ENCODE measurements at places on chromosomes 1 and 21.

DNA sequence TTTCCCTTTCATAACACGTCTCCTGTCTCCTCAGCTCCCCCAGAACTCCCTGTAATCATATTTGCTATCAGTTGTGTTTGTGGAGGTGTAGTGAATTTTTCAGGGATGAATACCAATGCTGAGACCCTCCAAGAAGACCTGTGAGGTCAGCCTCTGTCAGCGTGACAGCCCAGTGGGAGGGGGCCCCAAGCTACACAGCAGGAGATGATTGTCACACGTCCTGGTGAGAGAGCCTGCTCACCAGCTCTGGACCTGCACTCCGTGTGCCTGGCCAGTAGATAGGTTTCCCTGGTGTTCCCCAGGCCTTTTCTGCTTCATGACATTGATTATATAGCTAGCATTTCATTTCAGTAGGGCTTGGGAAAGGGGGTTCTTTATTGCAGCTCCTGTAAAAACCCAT is 421.5 kb downstream of the KIF26B start:
- DNase-seq: no peak

GRCh38 chr1:70503358-70503757 is 92.3 kb downstream of the CTH start:
- DNase-seq: peak; percentile 66

DNA sequence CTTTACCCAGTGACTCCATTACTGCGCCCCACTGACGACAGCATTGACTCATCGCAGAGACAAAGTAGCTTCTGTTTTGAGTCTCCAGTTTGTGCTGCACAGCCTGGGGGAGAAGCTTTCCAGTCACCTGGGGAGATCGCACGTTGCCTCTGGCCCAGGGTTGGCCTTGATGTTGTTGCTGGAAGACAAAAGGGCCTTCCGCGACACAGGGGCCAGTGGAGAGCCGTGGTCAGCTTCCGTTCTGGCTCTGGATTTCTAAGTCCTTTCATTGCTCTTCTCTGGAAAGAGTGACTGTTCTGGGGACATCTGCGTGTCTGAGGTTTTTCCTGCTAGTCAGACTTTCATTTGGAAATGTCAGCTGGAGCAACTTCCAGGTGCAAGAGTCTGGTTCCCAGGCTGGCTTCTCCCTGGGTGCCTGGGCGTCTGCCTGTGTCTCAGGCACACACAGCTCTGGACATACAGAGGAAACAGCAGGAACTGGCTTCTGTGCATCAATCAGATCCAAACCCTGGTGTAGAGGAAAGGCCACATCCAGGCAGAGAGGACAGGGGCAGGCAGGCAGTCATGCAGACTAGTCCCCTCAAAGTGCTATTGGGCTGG is 257.0 kb downstream of the SIPA1L2 start:
- DNase-seq: no peak

DNA sequence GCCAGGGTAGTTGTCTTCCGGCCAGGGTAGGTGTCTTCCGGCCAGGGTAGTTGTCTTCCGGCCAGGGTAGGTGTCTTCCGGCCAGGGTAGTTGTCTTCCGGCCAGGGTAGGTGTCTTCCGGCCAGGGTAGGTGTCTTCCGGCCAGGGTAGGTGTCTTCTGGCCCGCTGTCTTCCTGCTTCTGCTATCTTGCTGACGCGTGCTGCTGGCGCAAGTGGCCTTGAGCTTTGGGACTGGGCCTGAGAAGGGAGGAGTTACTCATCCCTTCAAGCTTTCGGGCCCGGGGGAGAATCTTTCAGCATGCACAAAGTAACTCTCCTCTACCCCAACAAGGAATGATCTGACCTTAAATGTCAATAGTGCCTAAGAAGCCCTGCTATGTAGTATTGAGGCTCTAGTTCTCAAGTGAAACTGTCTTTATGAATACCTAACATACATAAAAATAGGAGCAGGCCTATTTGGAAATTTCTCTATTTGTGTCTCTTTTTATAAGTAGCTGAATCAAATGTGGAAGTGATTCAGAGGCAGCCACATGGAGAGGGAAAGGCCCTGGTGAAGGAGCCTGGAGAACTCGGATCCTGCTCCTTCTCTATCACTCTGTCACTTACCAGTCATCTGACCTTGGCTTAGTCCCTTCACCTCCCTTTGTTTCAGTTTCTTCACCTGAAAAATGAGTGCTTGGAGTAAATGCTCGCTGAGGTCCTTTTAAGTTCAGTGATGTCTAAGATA is 65.6 kb downstream of the RGL1 start:
- no peak for DNase-seq

GRCh38 chr1:205610901-205611466 is 20.8 kb downstream of the ELK4 start:
- DNase-seq: no peak

- no peak for DNase-seq
Measured at GRCh38 chr1:30447701-30448100, 275.7 kb downstream of the MATN1 start.

DNA sequence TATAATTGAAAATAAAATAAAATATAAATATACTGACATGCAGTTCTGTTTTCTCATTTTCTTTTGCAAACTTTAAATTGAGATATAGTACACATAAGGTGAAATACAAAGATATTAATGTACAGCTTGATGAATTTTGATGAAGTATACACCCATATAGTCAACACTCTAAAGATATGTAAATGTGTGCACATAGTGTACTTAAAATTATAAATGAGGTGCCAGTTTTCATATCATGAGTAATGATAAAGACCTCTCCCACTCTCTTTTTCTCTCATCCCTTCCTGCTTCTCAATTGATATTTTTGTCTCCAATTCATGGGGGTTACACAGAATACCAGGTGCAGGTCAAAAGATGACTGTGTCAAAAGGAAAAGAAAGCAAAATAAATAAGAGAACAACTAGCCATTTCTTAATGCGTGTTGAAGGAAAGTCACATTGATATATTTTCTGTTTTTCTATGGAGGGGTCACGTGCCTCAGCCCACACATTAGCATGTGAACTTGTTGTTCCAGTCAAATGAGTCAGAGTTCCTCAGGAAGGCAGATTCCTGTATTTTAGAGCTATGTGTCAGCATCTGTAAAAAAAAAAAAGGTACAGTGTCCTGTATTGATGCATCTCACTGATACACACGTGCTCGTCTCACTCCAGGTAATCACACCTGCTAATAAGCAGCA is 64.3 kb upstream of the HOOK1 start:
- peak; percentile 87 for DNase-seq

GRCh38 chr1:35475356-35475755 is 81.8 kb downstream of the KIAA0319L start:
- no peak for DNase-seq

- DNase-seq: peak; percentile 60
Measured at GRCh38 chr21:42039470-42039901, 29.3 kb upstream of the ZBTB21 start.

- DNase-seq: no peak
Measured at GRCh38 chr1:6244401-6245049, 546 bp downstream of the HES3 start.

GRCh38 chr1:32899586-32900296 is 1.4 kb downstream of the TMEM54 start:
- no peak for DNase-seq

- no peak for DNase-seq
Measured at GRCh38 chr1:10068605-10069294, 36.0 kb downstream of the UBE4B start.

- no peak for DNase-seq
Measured at GRCh38 chr1:212287261-212287895, 2.2 kb downstream of the PPP2R5A start.

GRCh38 chr1:24965571-24965930 is 35.5 kb upstream of the RUNX3 start:
- DNase-seq: no peak

DNA sequence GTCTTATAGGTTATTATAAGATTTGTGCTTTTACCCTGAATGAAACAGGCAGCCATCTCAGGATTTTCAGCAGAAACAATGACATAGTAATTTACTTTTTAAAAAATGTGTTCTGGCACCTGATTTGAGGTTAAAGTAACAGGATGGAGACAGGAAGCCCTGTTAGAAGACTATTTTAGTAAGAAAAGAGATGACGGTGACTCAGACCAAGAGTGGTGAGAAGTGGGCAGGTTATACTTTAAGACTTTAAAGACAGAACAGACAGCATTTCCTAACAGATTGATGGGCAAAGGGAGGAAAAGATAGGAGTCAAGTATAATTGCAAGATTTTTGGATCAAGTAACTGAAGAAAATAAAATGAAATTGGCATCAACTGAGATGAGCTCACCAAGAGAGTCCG is 436.8 kb upstream of the NR5A2 start:
- no peak for DNase-seq
